HuH-7.5 (cell line): ENCODE measurements at places on chromosomes 7 and 10.

DNA sequence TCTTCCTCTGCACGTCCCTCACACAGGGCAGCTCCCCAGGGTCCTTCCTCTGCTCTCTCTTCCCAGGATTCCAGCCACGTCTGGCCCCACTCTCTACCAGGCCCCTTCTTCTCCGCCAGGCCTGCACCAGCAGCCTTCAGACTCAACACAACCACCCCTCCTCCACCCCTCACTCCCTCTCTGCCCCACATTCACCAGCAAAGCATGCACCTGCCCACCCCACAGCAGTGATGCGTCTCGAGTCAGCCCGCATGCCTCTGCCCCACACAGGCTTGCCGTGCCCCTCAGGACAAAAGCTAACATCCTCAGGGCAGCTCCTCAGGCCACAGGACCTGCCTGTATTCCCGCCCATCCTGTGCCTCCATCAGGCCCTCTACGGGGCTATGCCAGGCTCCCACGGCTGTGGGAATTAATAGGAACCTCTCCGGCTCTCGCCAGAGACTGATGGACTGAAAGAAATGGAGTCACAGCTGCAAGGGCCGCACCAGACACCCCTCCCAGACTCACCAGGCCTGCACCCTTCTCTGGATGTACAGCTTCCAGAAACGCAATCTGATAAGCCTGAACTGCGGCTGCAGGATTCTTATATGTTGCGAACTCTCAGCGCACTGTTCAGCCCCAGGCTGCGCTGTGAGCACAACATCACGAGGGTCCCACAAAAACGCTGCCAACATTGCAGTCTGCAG, 100.1 kb downstream of the CYTH3 start:
- no peak for DNase-seq

GRCh38 chr10:79563426-79563825, 3.2 kb upstream of the SFTPA2 start:
- no peak for DNase-seq

DNA sequence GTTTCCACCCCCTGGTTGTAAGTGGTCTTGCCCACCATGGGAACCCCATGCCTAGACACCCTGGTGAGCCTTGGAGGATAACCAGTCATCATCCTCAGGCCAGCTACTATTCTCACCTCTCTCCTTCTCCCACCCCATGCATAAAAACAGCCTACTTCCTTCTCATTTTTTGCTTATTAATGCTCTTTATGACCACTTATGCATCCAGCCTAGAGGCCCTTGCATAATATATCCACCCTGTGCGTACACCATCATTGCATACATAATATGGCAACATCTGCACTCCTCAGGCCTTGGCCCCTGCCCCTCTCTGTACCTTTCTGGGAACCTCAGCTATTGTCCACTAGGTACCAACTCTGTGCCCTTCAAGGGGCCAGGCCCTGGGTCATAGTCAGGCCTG, 91.0 kb downstream of the CDH23 start:
- no peak for DNase-seq

- DNase-seq = no peak
Measured at GRCh38 chr7:137241655-137242360, 101.7 kb downstream of the PTN start.

DNA sequence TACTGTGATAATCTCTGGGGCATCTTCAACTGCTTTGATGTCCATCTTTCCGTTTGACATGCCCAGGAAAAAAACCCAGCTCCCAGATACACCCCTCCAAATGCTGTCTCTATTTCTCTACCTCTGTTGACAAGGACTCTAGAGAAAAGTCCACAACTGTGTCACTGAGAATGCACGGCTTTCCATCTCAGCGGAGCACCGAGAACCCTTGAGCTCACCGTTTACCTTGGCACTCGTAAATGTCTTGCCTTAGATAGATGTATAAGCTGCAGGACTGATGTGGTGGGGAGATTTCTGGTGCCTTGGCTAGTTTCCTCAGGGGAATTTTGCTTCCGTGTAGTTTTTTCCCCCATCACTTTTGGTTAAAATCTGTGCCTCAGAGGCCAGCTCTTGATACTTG, 7.4 kb upstream of the MAPK8 start:
- no peak for DNase-seq

DNA sequence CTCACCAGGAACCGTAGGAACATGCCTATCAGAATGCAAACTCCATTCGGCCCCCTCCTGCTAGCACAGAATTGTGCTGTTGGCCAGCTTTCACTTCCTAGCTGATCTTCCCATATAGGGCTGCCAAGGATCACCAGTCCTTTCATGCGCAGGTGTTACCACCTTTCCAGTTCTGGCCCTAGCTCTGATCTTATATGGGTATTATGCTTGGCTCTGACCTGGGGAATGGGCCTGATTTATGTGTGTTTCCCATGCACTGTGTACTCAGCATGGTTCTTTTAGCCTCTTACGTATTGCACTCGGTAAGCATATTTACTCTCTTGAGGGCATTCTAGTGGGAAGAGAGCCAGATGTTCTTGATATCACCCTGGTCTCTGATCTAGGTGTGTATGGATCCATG, 11.1 kb downstream of the SLC35G1 start:
- no peak for DNase-seq

GRCh38 chr10:4677296-4678021, 148.5 kb upstream of the AKR1E2 start:
- no peak for DNase-seq

DNA sequence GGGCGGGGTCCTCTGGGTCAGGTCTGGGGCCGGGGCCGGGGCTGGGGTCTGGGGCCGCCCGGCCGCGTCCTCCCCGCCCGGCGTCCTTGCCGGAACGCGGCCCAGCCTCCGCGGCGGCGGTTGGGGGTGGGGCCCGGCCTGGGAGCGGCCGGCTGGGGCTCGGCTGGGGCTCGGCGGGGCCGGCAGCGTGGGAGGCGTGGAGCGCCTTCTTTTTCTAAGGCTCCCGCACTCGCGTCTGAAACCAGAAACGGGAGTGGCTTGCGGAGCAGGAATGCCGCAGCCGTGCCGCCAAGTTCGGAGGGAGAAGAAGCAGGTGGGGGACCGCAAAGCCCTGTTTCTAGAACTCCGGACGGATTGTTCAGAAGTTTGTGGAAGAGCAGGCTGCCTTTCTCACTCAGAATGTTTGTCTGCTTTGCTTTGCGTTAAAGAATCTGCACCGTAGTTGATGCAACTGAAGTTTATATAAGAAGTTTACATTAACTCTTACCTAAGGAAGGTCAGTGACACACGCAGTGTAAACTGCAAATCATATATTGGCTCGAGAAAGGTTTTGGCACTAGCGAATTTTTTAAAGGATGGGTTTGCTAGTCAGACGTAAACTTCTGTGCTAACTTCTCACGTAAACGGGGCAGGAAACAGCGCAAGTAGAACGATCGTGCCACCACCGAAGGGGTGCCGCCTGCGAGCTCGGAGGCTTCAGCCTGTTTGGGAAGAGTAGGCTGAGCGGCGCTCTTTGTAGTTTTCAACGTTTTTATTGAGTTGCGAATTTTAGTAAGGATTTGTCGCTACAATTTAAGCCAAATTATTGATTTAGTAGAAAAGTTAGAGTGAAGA, 729 bp downstream of the DNAJB6 start:
- DNase-seq = peak; percentile 74

DNA sequence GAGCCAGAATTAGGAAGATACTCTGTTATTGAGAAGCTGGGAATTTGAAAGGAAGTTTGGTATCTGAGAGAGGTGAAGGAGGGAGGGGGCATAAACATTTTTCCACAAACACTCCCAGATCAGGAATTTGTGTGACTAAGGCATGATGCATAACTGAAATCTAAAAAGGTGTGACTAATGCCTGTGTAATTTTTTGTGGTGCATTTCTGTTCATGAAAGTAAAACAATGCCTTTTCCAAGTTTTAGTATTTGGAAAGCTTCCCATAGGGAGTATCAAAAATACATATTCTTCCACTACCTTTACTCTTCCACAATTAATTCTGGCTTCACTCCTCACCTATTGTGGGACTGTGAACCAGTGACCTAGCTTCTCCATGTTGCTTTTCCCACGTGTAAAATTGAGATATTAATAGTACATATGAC, 56.4 kb upstream of the CAV2 start:
- no peak for DNase-seq

DNA sequence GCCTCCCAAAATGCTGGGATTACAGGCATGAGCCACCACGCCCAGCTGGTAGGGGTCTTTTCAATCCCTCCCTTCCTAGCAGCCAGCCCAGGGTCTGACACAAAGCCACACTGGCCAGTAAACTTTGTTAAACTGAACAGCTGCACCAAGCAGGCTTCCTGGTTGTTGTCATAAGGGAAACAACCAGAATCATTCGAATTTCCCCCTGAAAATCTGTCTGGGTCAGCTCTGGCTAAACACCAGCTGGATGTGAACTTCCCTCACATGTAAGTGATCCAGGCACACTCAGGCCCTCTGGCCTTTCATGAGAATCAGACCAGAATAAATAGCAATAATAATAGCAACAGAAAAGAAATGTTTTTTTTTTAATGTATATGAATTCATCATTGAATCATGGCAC, 7.4 kb downstream of the IMPDH1 start:
- no peak for DNase-seq

DNA sequence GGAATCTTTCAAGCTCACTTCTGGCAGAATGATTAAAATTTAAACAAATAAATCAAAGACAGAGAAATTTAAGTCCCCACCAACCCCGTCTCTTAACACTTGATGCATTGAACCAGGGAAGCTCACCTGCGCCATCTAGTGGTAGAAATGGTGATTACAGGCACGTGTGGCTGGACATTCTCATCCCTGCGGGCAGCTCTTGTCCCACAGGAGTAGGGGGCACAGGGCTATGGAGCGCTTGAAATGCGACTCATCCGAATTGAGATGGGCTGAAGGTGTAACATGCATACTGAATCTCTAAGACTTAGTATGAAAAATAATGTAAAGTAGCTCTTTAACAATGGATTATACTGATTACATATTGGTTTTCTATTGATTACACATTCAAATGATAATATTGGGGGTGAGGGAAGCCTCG, 24.8 kb upstream of the SLIT1 start:
- DNase-seq = peak; percentile 68

GRCh38 chr7:132410861-132411541, 165.3 kb downstream of the PLXNA4 start:
- no peak for DNase-seq

GRCh38 chr10:105925045-105925785, 1239.3 kb downstream of the SORCS1 start:
- no peak for DNase-seq

DNA sequence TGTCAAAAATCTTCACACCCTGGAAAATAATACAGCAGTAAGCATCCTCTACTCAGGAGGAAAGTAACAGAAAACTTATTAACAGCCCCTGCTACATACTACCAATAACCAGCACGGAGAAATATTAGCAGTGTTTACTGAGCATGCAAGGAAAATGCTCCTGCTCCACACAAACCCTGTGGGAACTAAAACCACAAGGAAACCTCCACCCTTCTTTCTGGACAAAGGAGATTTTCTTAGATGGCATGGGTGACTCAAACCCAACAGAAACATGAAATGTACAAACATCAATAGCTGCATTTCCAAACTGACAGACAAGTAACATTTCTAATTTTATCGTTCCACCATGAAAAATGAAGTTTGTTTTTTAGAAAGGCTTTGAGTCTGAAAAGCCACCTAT, 113.4 kb downstream of the VPS41 start:
- DNase-seq = no peak

DNA sequence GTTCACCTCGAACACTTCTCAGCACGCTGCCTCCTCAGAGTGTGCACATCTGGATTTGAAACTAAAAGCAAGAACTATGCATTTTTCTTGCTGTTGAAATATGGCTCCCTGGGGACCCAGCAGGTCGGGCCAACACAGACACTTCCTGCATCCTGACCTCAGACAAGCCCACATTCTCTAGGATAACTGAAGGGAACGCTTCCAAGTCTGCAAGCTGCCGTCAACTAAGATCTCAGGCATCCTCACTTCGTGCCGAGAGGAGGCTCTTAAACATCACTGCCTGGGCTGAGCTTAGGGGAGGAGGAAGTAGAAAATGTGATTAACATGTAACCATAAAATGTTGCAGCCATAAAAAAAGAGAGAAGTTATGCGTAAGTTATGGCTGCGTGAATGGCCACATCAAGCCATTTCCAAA, 65.5 kb downstream of the PYROXD2 start:
- no peak for DNase-seq

DNA sequence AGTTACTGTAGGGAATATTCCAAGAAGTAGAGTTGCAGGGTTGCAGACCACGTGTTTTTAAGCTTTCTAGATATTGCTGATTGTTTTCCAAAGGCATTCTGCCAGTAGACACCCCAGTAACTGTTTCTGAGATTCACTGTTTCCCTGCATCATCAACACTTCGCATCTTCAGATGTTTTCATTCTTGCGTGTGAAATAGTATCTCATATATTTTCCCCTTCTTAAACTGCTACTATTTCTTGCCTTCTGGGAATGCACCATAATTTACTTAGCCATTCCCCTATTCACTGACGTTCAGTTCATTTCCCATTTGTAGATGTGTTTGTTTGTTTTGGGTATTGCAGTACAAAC, 30.7 kb downstream of the ALOX5 start:
- no peak for DNase-seq

- DNase-seq = no peak
Measured at GRCh38 chr10:26486990-26487850, 49.1 kb downstream of the APBB1IP start.

GRCh38 chr7:37417107-37417474, 31.6 kb downstream of the ELMO1 start:
- no peak for DNase-seq

DNA sequence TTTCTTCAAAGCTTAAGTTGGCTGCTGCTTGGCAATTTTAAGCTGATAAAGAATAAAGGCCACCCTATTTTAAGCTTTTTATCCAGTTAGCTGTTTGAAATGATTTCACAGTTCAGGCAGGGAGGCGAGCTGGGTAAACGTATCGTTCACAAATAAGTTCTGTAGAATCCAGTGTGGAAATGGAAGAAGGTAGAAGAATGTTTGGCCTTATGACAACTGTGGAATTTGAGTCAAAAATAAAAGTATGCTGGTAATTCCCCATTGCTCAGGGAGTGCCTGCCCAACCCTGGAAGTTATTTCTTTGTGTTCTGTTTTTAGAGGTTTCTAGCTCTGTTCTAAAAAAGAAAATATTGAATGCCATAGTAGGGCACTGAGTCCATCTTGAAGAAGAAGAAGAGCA, 113.1 kb downstream of the ARL4A start:
- no peak for DNase-seq

- DNase-seq = no peak
Measured at GRCh38 chr7:57482-58255, 134.7 kb upstream of the FAM20C start.
